Muscle of arm (tissue), 14 donors: ENCODE measurements at places on chromosomes 16 and 17.

GRCh38 chr17:39670746-39671145, 2.5 kb downstream of the PNMT start:
- DNase-seq = no peak

- DNase-seq = no peak
Measured at GRCh38 chr16:78836802-78837491, 737.5 kb downstream of the WWOX start.

DNA sequence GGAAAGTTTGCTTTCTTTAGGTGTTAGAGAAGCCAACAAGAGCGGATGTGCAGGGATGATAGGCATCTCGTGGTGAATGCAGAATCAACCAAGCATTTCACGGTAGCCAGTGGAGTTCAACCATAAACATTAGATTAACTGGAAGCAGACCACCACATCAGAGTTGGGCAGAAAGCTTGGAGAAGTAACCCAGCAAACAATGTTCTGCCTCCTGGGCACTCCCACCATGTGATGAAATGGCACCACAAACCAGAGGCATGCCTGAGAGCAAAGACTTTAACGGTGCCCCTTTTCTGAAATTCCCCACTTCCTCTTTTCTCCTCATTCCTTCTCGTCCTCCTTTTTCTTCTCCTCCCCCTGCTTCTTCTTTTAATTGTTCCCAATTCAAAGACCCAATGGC, 193.5 kb upstream of the ANKFN1 start:
- no peak for DNase-seq

DNA sequence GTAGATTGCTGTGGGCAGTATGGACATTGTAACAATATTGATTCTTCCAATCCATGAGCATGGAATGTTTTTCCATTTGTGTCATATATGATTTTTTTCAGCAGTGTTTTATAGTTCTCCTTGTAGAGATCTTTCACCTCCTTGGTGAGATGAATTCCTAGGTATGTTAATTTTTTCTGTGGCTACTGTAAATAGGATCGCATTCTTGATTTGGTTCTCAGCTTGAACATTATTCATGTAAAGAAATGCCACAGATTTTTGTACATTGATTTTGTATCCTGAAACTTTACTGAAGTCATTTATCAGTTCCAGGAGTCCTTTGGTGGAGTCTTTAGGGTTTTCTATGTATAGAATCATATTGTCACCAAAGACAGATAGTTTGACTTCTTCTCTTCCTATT, 19.7 kb upstream of the CDR2 start:
- DNase-seq = no peak

GRCh38 chr16:50305441-50306061, 39.2 kb downstream of the ADCY7 start:
- no peak for DNase-seq

- DNase-seq = no peak
Measured at GRCh38 chr17:72421128-72422092, 300.6 kb downstream of the SOX9 start.

DNA sequence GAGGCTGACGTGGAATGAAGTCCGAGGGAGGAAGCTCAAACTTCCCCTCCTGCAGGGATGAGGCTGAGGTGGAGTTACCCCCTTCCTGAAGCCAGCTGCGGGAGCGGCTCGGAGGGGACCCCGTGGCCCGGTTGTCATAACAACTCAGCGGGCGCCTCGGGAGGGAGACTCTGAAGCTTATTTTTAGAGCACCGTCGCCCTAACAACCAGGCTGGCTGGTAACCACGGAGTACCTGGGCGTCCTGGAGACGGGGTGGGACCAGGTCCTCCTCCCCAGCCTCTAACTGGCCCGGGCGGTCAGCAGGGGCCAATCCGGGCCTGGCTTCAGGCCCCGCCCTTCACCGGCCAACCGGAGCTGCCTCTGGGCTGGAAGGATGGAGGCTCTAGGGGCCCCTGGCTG, 27.7 kb downstream of the NECAB2 start:
- DNase-seq = no peak

DNA sequence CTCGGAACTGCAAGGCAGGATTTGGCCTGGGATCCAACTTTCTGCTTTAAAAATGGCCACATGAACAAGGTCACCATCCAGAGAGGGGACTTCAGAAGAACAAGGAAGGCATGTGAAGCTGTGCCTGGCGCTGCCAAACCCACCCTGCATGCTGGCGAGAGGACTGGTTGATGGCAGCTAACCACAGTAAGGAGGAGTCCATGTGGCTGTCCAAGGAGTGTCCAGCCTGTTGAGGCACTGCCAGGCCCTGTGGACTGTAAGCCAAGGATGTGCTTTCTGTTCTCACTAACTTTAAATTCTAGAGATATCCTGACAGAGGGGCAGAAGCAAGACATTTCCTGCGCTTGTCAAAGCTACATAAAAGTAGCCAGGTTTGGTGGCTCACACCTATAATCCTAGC, 40.4 kb downstream of the CDK5R1 start:
- no peak for DNase-seq

DNA sequence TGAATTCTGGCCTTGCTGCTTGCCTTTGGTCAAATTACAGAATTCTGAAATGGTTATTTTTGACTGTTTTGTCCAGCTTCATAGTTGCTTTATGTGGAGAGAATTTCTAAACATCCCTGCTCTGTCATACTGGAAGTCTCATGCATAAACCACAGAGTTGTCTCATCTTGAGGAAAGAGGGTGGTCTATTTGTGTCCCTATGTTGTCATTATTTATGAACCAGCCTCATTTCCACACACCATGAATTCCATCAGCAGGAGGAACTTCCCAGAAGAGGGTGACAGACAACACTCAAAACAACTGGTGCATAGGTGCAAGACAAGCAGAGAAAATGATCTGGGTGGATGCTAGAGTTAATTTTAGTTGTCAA, 525.8 kb upstream of the GOT2 start:
- no peak for DNase-seq

GRCh38 chr16:19589771-19590302, 34.3 kb downstream of the VPS35L start:
- peak; percentile 85 for DNase-seq

- no peak for DNase-seq
Measured at GRCh38 chr17:37170881-37171425, 204.8 kb upstream of the C17orf78 start.

DNA sequence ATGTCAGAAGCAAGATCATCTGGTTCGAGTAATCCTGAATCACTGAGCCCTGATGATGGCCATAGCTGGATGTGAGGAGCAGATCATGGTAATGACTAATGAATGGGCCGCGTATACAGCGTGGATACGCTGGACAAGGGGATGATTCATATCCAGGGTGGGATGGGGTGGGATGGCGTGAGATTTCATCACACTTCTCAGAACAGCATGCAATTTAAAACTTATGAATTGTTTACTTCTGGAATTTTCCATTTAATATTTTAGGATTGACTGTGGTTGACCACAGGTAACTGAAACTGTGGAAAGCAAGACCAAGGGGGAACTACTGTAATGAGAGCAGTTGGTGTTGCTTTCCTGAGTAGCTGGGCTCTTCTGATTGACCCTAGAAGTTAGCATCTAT, 225.5 kb downstream of the STX8 start:
- DNase-seq = no peak

DNA sequence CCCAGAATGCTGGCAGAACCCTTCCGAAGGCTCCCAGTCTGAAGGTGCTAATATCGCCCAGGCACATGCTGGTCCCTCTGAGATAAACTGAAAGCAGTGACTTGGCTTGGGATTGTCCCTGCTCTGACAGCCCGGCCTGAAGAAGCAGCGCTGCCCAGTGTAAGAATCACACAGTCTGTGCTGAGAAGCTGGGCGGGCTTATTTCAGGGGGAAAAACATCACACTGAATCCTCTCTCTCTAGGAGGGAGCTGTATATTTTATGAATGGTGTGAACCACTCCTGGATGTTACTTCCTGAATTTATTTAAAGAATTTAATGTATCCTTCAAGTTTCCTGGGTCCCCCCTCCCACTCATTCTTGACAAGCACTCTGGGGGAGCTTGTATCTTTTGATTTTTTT, 36.3 kb downstream of the GAS7 start:
- no peak for DNase-seq

DNA sequence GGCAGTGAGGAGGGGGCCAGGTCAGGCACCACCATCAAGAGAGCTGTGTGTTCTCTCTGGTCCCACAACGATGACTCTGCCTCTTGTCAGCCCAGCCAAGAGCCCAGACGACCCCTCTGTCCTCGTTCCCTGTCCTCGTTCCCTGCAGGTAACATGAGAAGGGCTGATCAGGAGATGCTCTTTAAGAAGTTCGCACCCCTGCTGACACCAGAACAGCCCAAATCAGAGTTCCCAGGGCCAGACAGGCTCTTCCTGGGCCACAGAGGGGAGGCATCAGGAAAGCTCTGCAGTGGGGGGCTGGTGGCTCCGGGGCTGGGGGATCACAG, 13.5 kb upstream of the DNAI2 start:
- DNase-seq = no peak
